ENCODE measurements at places on chromosomes 4 and X.

- DNase-seq, result no peak
Observed at GRCh38 chr4:181908168-181908567, 335.0 kb upstream of the TENM3 start.

GRCh38 chr4:145178740-145179280, 1.6 kb downstream of the OTUD4 start:
- DNase-seq, result peak; percentile 53

- no peak for DNase-seq
Observed at GRCh38 chr4:91631335-91631734, 672.4 kb upstream of the GRID2 start.

DNA sequence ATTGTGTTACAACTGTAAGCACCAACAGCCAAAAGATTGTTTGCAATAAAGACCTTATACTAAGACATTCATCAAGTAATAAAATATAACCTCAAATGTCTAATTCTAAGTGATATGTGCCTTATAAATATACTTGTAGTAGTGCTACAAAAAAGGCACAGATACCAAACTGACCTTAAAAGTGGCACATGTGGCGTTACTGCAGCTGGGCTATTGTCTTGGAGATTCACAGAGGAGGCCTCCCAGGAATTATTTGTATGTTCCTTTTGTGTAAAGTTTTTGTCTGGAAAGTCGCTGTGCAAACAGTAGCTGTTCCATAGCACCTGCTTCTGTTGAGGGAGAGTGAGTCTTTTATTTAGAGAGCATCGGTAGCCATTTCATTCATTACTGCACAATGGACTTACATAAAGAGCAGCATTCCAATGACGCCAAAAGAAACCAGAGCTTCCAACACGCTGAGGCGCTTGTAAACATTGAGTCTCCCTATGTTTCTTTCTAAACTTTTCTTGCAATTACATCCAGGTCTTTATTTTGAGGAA, 143.7 kb downstream of the RPA4 start:
- no peak for DNase-seq

All from CD4-positive, alpha-beta T cell treated with Interleukin-17A for 1 hour (primary cell).